Hair follicle dermal papilla cell (primary cell): ENCODE measurements at places on chromosomes 7 and 10. TPM values are rescaled to one million over a fixed set of nuclear protein-coding genes. Genes with fewer than 3 reads are reported as not detected.

The PON1 gene
- not detected in 2 replicates for total RNA-seq

The PNLIP gene
- total RNA-seq: not detected in 2 replicates

The AKR1E2 gene
- total RNA-seq: 10.7 and 17.5 TPM in 2 replicates

The MYL10 gene
- total RNA-seq: not detected in 2 replicates

The SRRM3 gene
- total RNA-seq: 0.85 and 1.9 TPM in 2 replicates
